ENCODE measurements at places on chromosomes 2 and 18.

- peak; percentile 81 for DNase-seq
These were observed at the start of gene ITGA6 for GRCh38 chr2:172427256-172427989. Gene ITGA6, plus strand, starts transcription at chr2:172427586.

DNA sequence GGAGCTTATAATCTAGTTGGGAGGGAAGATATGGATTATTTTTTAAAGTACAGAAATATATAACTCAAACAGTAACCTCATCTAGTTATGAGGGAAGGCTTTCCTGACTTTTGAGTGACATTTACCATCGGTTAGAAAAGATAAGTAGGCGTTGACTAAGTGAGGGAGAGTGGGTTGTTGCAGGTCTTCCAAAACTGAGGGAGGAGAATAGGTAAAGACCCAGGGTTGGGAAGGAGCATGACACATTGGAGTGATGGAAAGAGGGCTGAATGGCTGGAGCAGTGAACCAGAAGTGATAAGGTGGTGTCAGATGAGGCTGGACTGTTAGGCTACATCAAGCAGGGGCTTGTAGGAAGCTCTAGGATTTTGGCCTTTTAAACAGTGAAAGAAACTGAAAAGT is 10.6 kb upstream of the NUP35 start:
- no peak for DNase-seq

- DNase-seq = no peak
These were observed 135.8 kb upstream of the FN1 start for GRCh38 chr2:215571689-215572088.

DNA sequence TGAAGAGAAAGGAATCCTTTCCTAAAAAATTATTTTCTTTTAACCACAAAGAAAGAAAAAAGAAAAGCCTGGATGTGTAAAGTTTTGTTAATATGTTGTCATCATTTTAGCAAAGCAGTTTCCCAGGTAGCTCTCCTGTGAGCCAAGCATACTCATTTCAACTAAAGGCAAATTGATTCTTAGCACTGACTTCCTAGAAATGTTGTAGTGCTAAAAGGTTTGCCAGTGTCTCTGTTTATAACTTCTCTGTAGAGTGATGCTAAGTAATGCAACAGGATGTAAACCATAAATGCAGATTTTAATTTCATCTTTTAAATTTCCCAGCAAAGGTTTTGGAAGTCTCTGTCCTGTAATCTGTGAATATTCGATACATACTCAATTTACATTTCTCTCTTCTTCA is 10.2 kb downstream of the GATA6 start:
- no peak for DNase-seq

DNA sequence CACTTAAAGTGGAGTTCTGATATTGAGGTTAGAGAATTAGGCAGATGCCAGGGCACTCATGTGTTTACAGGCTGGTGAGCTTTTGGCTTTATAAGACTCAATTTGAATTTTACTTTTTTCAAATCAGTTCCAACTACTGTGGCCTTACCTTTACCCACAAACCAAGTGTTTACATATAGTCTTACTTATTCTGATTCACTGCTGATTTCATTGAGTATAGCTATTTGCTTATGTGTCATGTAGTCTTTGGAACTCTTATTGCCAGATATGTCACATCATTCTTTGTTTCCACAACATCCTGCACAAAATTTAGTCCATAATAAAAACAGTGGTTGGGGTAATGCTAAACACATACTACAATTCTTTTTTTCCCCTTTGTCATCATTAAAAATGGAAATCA is 96.5 kb downstream of the XIRP2 start:
- no peak for DNase-seq

- no peak for DNase-seq
These were observed 81.5 kb downstream of the CD226 start for GRCh38 chr18:69866212-69866611.

- no peak for DNase-seq
These were observed 5.0 kb upstream of the PGAP1 start for GRCh38 chr2:196931555-196931954.

DNA sequence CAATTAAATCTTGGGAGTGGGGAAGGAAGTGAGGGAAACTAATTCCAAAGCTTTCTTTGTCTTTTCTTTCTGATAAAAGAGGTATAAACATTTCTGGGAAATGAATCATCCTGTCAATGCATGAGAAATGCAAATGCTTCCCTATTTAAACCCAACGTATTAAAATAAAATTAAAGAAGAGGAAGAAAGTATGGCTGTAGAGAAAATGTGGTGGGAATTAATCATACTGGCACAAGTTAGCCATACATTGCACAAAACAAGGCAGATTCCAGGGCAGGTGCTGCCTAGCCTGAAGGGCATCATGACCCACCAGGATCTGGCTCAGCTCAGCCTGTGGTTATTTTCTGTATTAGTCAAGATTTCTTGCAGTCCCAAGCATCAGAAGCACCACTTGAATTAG is 338.0 kb downstream of the NYAP2 start:
- DNase-seq = no peak
